ENCODE measurements at places on chromosomes 5 and 9.

DNA sequence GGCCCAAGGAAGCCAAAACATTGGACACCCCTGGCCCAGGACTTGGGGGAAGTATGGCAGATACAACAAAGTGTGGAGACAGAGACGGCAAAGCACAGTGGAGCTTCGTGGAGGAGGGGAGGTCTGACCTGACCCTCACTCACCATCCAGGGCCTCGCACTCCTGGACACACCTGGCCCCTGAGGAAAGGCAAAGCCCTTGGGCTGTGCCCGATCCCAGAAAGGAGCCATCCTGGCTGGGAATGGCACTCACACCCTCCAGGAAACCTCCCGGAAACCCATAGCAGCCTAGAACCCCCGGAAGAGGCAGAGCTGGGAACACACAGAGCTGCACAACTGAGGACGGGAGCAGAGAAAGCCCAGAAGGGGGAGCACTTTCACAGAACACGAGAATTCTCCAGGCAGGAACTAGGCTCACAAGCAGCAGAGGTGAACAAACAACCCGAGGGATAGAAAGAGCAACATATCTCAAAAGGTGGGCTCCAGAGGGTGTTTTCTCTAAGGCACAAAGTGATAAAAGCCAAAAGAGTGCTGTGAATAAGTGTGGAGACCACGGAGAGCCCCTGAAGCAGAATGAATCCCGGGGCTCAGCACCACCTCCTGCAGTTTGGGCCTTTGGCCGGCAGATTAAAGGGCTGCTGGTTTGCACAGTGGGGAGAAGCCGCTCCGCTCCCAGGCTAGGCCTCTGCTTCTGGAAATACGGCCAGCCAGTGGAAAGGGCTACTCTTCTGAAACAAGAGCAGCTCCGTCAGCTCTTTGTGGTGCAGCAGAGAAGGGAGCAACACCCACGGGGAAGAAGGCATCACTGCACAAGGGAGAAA, 108.2 kb downstream of the UBE2R2 start:
- DNase-seq: no peak

- DNase-seq: no peak
Observed at GRCh38 chr5:75050415-75050814, 1.9 kb downstream of the GCNT4 start.

GRCh38 chr5:29498412-29498811, 1695.1 kb upstream of the CDH6 start:
- DNase-seq: no peak

GRCh38 chr5:67025457-67025856, 171.1 kb downstream of the CD180 start:
- no peak for DNase-seq

DNA sequence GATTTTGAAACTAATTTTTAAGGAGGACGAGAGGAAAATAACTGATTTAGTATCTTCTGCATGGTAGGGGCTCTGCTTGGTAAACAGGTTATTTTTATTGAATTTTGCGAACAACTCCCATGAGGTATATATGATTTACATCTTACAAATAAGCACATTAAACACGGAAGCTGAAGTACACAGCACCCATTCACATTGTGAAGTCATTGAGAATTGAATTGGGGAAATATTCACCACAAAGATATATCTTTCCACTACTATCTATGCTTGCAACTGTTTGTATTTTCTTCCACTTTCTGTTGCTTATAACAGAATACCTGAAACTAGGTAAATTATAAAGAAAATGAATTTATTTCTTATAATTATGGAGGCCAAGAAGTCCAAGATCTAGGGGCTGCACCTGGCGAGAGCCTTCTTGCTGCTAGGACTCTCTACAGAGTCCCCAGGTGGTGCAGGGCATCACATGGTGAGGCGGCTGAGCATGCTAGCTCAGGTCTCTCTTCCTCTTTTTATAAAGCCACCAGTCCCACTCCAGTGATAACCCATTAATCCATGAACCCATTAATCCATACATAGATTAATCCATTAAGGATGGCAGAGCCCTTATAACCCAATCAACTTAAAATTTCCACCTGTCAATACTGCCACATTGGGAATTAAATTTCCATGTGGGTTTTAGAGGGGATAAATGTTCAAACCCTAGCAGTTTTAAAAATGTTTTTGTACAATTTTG, 79.0 kb upstream of the ZNF608 start:
- no peak for DNase-seq

- DNase-seq: no peak
Observed at GRCh38 chr5:152689250-152689711, 284.2 kb upstream of the NMUR2 start.

DNA sequence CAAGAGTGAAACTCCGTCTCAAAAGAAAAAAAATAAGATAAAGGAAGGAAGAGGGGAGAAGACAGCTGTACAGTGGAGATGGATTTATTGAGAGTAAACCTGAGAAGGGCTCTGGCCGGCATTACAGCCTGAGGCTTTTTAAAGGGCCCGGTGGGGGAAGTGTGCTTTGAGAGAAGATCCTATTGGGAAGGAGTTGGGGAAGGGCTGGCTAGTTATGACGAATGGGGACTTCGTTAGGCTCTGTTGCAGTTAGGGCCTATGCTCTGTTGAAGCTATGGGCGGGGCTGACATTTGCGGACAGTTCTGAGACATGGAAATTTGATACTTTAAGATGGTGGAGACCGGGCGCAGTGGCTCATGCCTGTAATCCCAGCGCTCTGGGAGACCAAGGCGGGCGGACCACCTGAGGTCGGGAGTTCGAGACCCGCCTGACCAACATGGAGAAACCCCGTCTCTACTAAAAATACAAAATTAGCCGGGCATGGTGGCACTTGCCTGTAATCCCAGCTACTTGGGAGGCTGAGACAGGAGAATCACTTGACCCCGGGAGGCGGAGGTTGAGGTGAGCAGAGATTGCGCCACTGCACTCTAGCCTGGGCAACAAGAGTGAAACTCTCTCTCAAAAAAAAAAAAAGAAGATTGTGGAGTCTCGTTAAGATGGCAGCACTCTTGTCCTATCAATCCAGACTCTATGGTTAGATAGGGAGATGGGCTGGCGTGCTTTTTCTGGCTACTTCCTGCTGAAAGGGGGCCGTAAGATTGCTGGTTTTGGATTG, 33.2 kb downstream of the C9orf50 start:
- DNase-seq: no peak

DNA sequence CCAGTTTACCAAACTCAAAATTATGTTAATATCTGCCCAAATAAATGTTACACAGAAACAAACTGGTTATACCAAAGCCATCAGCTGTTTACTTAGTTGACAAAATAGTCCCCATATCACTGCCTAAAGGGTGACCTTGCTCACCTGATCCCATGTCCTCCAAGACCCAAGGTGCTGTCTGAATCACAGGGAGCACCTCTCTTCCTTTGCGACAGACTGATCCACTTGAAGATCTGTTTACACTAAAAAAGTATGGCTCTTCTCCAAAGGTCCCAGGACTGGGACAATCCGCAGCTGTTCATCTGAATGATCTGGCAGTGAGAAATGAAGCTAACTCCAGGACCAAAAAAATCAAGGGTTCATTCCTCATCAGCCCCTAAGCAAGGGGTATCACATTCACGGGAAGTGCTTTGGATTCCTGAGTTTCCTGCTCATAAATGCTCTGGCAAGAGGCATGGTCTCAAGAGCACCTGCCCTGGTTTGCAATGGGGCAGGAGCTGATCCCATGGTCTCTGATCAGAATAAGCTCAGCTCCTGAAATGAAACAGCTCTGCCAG, 5.0 kb downstream of the PRUNE2 start:
- DNase-seq: no peak

DNA sequence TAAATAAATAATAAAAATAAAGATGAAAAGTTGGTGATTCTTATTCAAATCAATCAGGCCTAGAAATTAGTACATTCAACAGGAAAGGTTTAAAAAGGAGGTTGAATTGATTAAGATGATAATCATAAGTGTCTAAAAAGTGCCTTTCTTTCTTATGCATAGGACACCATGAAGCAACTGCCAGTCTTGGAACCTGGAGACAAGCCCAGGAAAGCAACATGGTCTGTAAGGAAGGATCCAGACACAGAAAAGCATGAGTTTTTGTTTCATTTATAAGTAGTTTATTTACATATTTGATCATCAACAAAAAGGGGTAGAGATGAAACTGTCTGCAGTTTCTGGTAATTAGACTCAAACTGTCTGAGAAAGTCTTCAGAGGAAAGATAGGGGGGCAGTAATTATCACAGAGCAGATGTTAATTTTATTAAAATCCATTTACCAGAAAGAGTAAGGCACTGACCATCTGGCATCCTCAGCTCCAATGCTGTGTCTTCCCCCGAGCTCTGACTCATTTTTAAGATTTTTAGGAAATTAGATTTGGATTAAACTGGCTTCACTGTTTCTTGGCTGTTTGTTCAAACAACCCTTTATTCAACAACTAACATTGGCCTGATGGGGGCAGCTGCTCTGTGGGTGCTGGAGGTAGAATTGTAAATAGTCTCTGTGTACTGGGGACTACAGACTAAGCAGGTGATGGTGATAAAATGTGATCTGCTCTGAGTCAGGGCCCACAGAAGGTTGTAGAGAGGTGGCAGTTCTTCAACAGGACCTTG, 2.7 kb downstream of the RABEPK start:
- DNase-seq: no peak

DNA sequence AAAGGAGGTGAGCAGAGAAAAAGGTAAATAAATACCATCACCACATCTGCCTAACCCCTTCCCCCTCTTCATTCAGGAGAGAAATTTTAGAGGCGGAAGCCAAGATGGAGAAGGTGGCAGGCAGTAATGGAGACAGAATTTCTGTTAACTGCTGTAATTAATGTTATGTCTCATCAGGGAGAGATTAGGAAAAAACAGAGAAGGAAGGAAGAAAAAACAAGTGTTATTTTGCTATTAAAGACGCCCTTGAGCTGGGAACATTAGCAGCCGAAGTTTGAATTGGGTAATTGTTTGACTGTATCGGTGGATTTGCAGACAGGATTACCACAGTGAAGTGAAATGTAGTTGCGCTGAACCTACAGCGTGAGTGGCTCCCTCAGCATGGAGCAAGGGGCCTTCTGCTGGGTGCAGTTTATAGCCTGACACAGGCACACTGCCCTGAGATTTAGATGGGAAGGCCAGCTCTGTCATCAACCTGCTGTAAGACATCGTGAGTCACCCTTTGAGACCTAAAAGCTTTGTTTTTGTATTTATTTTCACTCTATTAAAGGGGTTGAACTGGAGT, 136.3 kb downstream of the ASTN2 start:
- no peak for DNase-seq

DNA sequence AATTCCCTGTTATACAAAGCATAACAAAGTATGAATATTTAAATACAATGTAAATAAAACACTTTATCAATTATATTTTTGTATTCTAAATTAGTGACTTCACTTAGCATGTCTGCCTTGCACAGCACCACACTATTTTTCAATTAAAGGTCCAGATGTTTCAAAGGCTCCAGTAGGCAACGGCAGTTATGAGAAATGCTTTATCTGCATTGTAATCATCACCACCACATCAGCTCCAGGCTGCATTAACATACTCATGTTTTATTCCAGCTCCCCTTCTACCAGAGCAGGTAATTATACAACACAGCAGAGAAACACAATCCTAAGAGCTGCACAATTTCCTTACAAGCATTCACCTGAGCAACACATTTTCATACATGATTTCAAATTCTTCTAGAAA, 102.8 kb downstream of the MAPKAP1 start:
- no peak for DNase-seq

DNA sequence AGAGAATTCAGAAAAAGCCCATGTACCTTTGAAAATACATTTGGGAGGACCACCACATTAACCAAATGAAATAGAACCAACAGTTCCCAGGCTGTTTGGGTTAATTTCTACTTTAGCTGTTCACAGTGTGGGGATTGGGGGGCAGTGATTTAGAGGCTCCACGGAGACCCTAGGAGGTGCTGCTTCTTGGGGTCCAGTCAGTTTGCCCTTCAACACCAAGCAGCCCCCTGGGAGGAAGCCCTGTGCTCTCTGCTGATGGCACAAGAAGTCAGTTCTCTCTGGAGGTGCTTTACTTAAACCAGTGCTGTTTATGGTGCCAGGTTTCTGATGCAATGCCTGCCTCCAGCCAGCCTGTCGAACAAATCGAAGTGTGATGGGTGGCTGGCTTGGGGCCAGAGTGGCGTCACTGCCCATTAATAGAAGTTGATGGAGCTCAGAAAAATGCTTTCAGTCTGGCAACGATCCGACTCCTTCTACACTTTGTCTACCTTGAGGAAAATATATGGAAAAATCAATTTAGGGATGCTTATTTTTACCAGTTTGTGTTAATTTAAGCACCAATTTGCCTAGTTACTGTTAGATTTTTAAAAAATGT, 134.0 kb downstream of the SNX18 start:
- no peak for DNase-seq

DNA sequence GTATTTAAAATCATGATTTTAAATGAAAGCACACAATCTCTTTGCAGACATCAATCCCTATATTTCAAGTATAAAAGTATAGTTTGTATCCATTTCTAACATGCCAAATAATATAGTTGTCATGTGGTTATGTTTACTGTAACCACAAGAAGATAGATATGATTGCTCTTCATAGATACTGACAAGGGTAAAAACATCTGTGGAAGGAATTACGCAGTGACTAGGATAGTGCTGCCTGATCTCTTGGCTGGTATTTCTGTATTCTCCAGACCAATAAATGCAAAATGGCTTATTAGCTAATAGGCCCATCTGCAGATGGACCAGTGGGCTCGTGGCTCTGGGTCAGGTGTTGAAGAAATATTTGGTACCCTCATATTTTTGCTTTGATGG, 34.9 kb upstream of the FBN2 start:
- no peak for DNase-seq

DNA sequence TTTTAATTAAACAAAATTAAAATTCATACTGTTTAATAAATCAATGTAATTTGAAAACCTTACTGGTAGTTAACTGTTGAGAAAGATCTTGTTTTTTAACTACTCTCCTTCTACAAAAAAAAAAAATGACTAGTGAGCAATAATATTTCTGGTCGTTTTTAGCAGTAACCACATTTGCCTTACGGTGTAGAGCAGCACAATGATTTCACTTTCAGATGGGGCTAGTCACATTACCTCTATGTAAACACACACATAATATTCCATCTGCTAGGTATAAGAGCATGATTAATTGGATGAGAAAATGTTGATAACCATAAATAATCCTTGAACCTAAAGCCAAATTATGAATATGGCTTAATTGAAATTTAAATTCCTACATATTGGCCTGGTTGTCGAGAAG, 198.1 kb downstream of the CHSY3 start:
- no peak for DNase-seq
